ENCODE measurements at places on chromosomes 7 and 10.

GRCh38 chr10:79053481-79054202, 15.1 kb upstream of the ZMIZ1 start:
- no peak for DNase-seq

- no peak for DNase-seq
Observed at GRCh38 chr7:134331393-134331792, 14.7 kb upstream of the SLC35B4 start.

GRCh38 chr10:70038923-70039322, 13.7 kb upstream of the MACROH2A2 start:
- DNase-seq, result no peak

DNA sequence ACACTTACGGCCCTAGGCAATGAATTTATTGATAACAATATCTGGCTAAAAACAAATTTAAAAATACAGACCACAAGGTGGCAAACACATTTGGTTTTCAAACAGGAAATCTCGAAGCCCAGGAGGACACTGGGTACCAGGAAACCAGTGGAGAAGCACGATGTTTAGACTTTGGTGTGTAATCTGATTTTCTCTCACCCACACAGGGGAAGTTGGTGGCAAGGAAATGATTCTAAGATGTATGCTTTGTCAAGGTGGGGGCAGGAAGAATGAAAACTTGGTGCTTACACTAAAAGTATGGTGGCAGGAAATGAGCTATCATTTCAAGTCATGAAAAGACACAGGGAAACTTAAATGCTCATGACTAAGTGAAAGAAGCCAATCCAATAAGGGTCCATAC, 113.2 kb upstream of the ANKRD1 start:
- no peak for DNase-seq

GRCh38 chr7:8035192-8035591, 66.6 kb downstream of the GLCCI1 start:
- DNase-seq, result no peak

DNA sequence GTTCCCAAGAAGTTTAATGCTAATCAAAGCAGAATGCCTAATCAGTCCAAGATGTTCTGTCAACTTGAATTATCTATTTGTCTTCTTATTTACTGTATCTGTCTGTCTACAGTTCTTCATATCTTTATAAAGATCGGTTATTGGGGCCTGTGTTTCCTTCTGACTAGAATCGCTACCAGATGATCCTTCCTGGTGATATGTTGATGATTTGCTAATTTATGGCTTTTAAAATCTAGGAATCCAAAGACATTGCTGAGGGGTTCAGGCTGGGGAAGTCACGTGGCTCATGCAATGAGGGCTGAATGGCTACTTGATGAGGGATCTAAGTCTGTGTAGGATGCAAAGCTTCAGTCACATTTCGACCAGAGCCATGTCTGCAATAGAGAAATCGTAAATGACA, 536.3 kb downstream of the KCNMA1 start:
- no peak for DNase-seq

- DNase-seq, result no peak
Observed at GRCh38 chr10:22597138-22597537, 117.2 kb downstream of the PIP4K2A start.

DNA sequence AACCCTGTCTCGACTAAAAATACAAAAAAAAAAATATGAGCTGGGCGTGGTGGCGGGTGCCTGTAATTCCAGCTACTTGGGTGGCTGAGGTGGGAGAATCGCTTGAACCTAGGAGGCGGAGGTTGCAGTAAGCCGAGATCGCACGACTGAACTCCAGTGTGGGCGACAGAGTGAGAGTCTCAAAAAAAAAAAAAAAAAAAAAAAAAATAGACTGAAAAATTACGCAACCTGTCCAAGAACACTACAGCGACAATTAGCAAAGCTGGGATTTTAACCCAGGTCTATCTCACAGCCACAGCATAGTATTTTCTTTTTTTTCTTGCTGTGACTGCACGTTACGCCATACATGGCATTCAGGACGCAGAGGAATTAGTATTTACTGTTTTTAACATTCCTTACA, 1.1 kb upstream of the RABGEF1 start:
- DNase-seq, result no peak

DNA sequence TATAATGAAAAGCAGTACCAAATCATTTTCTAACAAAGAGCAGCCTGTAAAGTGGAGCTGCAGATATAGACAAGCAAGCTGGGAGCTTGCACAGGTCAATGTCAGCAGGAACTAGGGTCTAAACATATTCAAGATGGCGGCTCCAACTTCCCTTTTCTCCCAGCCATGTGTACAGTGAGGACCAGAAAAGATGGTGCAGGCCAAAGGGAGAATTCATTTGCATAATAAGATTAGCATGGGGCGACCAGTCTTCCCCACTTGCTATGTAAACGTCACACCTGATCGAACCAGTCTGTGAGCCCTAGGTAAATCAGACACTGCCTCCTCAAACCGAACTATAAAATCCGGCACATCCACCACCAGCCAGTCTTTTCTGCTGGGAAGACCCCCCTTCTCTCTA, 4.4 kb upstream of the RAPGEF5 start:
- no peak for DNase-seq

GRCh38 chr7:70797109-70797514, 334.8 kb upstream of the GALNT17 start:
- no peak for DNase-seq

- DNase-seq, result no peak
Observed at GRCh38 chr7:51000956-51001355, 218.3 kb upstream of the GRB10 start.

GRCh38 chr10:96374639-96374984, 15.8 kb upstream of the OPALIN start:
- no peak for DNase-seq

DNA sequence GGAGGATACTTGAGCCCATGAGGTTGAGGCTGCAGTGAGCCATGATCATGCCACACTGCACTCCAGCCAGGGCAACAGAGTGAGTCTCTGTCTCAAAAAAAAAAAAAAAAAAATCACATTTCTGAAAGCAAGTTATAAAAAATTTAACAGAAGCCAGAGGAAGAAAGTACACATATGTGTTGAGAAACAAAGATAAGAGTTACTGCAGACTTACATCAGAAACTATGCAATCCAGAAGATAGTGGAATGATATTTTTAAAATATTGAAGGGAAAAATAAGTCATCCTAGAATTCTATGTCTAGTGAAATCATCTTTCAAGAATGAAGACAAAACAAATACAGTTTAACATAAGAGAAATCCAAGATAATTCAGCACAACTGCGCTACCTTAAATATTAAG, 46.9 kb downstream of the ZNF518A start:
- DNase-seq, result no peak

Data from stimulated activated CD4-positive, alpha-beta T cell treated with anti-CD3 and anti-CD28 coated beads, TNF-alpha, amount 100 ng/mL, for 24 hours (primary cell).